Caki2 (cell line): ENCODE measurements at places on chromosomes 16 and 17. TPM values are rescaled to one million over a fixed set of nuclear protein-coding genes. Genes with fewer than 3 reads are reported as not detected.

PTGES3L gene
- total RNA-seq = not detected in 2 replicates

ZG16B gene
- 0.93 TPM in 1 of 2 replicates, not detected in the other for total RNA-seq

LDHD gene
- 0.95 and 1.8 TPM in 2 replicates for total RNA-seq

MGAT5B gene
- 3.1 and 9.6 TPM in 2 replicates for total RNA-seq

CDH11 gene
- total RNA-seq = not detected in 2 replicates

UTS2R gene
- not detected in 2 replicates for total RNA-seq

KRT33B gene
- not detected in 2 replicates for total RNA-seq

CTRB2 gene
- total RNA-seq = not detected in 2 replicates

TOM1L1 gene
- total RNA-seq = 33.9 and 35.2 TPM in 2 replicates

RDM1 gene
- 12.8 and 13.7 TPM in 2 replicates for total RNA-seq

MYH2 gene
- total RNA-seq = not detected in 2 replicates

DNA sequence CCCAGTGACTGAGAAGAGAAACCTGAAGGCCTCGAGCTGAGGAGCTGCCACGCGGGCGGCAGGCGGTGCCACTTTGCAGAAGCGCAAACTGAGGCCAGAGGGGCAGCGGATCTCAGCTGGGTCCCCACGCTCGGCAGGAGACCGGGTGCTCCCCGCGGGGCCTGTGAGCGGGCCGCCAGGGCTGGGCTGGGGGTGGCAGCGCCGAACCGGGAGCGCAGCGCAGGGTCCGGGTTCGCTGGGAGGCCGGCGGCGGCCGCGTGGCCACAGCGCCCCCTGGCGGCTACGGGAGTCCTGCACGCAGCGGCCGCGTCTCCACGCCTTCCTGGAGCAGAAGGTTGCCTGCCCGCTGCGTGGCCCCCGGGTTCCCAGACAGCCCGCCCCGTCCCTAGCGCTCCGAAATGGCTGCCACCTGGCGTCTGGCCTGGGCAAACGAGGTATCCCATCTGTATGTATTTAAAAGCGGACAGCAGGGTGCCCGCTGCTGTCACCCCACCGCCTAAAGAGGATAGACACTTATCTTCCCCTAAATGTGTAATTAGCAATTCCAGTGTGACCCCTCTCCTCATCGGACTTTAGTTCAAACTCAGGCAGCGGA lies 96.1 kb upstream of the CDH5 start:
- DNase-seq = peak; percentile 52

DNA sequence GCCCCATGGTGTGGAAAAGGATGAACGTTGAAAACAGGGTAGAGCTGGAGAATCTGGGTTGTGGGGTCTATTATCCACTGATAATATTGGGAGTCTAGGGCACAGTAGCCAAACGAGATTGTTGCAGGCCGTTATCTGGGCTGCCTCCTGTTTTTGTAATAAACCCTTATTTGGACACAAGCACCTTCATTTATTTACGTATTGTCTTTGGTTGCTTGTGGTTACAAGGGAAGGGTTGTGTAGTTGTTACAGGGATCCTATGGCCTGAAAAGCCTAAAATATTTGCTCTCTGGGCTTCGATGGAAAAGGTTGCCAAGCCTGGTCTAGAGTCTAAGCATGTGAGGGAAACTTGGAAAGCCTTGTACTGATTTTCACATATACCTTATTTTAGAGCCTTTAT lies 4.3 kb upstream of the SMARCE1 start:
- DNase-seq = no peak

DNA sequence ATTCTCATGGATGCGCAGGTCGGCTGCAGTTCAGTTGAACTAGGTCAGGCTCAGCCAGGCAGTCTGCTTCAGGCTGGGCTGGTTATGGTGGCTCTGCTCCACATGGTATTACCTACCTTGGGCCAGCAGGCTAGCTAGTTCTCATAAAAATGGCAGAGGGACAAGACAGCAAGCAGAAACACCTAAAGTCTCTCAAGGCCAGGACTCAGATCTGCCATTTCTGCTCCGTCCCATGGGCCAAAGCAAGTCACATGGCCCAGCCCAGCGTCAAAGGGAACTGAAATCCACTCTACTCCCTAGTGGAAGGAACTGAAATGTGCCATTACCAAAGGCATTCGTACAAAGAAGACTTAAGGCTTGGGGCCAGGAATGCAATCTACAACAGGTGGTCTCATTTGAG lies 160.0 kb downstream of the TMEM132E start:
- no peak for DNase-seq

- peak; percentile 42 for DNase-seq
These were observed 23.8 kb downstream of the EZH1 start for GRCh38 chr17:42720996-42721583.

DNA sequence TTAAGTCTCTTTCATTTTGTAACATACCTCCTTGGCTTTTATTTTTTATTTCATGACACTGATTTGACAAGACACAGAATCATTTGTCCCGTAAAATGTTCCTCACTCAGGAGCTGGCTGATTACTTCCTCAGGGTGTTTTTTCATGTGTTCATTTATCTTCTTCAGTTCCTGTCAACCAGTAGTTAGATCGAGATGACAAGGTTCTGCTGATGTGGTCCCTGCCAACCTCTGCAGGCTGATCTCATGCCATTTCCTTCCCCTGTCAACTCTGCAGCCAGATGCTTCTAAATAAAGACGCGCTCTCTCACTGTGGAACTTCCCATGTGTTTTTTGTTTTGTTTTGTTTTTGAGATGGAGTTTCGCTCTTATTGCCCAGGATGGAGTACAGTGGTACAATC lies 8.1 kb upstream of the CXCL16 start:
- DNase-seq = no peak

DNA sequence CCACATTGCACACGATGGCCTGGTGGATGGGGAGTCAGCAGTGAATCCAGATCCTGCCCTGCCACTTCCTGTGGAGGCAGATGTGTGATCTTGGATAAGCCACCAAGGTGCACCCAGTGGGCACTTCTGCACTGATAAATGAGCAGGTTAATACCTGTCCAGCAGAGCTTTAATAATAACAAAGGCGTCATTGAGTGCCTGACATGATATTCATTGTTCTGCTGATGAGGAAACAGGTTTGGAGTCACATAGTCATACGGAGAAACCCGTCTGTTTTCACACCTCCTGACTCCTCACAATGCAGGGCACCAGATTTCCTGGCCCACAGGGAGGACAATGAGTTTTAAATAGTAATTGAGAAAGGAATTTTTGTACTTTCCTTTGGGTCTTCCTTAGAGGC lies 324.6 kb upstream of the CDH5 start:
- DNase-seq = no peak

DNA sequence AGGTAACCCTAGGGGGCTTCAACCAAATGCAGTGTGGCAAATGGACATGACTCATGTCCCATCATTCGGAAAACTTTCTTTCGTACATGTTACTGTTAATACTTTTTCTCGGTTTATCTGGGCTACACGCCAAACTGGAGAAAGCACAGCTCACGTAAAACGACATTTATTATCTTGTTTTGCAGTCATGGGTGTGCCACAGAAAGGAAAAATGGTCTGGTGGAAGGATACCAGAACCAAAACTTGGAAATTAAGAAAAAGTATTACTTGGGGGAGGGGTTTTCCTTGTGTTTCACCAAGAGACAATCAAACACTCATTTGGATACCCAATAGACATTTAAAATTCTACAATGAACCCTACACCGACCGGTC lies 23.6 kb downstream of the ALOX15B start:
- no peak for DNase-seq

- DNase-seq = no peak
These were observed 118.1 kb downstream of the IRX5 start for GRCh38 chr16:55048745-55049144.

DNA sequence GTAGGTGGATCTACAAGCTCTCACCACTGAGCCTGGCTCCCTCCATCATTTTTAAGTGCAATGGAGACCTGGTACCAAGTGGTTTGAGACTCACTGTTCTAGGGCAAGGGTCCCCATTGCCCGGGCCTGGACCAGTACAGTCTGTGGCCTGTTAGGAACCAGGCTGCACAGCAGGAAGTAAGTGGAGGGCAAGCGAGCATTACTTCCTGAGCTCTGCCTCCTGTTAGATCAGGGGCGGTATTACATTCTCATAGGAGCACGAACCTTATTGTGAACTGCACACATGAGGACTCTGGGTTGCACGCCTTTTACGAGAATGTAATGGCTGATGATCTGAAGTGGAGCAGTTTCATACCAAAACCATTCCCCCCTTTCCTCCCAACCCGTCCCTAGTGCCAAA lies 6.8 kb upstream of the ZNF594 start:
- DNase-seq = no peak

GRCh38 chr17:42782166-42783061 lies 2.0 kb downstream of the WNK4 start:
- no peak for DNase-seq

DNA sequence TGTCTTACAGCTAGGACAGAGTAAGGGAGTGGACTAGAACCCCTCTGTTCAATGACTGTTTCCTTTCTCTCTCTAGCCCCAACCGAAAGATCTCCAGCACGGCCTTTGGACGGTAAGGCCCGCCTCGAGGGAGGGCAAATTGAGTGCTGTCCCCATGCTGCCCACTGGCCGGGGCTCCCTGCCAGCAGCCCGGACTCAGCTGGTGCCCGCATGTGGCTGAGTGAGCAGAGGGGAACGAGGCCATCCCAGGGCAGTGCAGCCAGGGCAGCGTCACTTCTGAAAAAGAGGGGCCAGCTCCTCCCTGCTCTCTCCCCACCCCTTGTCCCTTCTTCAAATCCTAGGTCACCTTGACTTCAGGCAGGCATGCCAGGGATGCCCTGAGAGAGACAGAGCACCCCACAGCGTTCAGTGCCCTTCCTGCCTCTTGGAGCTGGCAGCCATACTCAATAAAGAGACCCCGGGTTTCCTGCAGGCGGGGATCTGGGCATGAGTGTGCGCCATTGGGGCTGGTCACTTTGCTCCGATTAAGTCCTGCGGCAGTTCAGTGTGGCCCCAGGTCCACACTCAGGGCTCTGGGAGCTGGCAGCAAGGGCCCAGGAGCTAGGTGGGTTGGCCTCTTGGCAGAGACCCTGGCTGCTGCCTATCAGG lies 130.9 kb downstream of the RAB11FIP4 start:
- no peak for DNase-seq

GRCh38 chr16:57846078-57846697 lies 43.9 kb upstream of the KIFC3 start:
- DNase-seq = no peak

DNA sequence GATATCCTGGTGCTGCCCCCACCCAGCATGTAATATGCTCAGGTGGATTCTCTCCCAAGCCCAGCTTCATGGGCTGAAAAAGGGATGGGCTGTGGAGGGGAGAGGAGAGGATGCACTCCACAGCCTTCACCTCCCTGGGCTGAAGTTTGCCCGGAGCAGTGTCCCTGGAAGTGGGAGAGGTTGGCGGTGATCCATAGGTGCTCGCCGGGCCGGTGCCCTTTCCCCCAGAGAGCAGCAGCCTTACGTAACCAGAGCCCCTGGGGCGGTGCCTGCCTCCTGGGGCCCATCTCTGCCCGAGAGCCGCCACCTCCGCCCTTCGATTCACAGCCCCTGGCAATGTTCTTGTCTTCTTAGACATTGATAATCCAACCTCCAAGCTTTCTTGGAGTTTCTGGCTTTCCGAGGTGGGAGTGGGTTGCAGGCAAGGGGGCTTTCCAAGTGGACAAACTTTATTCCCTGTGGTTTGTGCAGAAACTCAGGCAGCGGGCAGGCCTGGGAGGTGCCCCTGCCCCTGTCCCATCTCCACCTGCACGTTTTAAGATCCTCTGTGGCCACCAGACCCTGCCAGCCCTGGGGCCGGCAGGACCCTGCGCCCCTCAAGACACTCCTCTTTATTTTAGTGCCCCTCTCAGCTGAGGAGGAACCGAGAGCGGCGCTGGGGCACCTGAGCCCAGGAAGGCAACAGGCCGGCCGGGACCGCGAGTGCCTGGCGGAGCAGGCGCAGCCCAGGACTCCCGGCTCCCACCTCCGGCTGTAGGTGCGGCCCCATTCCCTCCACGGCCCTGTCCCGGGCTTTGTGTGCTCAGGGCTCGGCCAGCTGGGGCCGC lies 3.1 kb upstream of the WDR90 start:
- peak; percentile 61 for DNase-seq

DNA sequence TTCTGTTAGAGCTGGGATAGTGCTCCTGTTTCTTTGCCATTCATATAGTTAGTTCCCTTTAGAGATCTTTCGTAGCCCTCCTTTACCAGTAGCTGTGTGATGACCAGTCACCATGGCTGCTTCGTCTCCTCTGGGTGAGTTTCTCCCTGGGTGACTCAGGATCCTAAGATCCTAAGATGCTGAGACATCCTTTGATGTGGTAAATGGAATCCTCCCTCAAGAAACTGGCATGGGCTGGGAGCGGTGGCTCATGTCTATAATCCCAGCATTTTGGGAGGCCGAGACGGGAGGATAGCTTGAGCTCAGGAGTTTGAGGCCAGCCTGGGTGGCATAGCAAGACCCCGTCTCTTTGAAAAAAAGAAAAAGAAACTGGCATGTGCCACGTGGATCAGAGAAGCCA lies 5.9 kb downstream of the PHAF1 start:
- DNase-seq = peak; percentile 66

DNA sequence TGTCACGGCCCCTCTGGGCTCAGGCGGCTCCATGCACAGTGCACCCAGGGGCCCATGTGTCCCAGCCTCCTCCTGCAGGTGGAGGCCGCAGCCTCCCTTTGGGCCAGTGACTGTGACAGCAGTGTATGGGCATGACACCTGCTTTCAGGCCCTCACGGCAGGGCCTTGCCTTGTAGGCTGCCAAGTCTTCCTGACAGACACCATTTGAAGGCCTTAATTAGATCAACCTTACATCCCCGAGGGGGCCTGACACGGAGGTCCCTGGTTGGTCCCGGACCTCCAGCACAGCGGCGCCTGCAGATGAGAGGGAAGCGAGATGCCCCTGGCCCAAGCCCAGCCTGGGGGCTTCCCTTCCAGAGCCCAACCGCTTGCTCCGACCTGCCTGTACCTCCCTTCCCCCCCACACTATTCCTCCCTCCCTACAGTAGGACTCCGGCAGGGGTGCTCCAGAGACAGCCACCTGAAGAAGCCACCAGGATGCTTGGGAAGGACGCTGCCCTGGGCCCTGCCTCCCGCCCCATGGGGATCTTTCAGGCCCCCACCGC lies 31.9 kb downstream of the BAIAP2 start:
- no peak for DNase-seq

DNA sequence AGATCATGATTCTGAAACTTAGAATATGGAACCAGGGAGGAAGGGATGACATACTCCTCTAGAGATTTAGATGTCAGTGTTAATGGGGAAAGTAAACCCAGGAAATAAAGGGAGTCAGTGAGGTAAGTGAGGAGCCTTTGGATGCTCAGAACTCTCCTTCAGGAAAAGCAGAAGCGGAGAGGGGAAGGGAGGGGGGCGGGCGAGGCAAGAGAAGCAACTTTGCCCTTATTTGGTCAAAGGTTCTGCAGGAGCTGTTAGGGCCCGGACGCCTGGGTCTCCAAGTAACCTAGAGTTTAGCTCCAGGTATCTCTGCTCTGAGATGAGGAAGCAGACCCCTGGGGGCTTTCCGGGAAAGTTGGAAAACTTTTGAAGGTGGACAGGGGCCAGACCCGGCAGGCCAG lies 1.3 kb downstream of the PFN1 start:
- peak; percentile 26 for DNase-seq

DNA sequence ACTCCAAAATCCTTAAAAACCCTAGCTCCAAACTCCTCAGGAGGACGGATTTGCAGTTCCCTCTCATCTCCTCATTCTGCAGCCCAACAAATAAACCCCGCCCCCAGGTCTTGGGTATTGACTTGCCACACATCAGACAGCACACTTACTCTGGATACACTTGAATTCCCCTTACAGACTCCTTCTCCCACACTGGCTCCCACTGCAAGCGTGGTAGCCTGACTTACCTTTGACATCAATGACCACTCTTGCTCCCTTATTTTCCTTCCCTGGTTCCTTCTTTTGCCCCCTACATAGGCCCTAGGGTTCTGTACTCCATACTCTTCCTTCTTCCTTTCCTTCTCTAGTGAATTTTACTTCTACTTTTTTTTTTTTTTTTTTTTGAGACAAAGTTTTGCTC lies 7.5 kb downstream of the RFFL start:
- DNase-seq = peak; percentile 84

- peak; percentile 92 for DNase-seq
These were observed 121.1 kb downstream of the SPACA3 start for GRCh38 chr17:33112763-33113162.
